Effector memory CD4-positive, alpha-beta T cell (primary cell): ENCODE measurements at places on chromosomes 12 and 14.

- no peak for DNase-seq
Observed at GRCh38 chr12:99223579-99223978, 424.0 kb upstream of the GARIN6 start.

DNA sequence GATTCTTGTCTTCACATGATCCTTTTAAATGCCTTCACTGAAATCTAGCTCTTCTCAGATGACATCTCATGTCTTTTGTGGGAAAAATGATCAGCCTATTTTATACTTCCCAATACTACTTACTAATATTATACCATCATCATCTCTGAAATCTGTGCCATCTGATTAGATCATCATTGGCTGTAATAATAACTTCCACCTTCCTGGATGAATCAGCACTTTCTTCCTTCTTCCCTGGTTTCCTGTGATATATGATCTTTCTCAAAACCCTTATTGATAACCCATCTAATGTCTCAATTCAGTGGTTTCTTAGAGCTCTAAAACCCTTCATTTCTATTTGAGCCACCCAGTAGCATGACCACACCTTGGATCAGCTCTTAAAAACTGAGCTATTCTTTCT is 30.9 kb downstream of the GPR137C start:
- DNase-seq, result no peak

DNA sequence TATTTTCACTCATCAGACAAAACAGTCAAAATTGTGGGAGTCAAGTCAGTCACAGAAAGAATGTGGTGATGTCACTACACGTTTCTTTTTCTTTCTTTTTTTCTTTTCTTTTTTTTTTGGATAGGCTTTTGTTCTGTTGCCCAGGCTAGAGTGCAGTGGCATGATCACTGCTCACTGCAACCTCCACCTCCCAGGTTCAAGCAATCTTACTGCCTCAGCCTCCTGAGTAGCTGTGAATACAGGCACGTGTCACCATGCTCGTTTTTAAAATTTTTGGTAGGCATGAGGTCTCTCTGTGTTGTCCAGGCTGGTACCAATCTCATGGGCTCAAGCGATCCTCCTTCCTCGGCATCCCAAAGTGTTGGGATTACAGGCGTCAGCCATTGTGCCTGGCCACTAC is 2.3 kb downstream of the CLECL1 start:
- no peak for DNase-seq

GRCh38 chr12:106647793-106648514 is 65.2 kb downstream of the RFX4 start:
- no peak for DNase-seq

- no peak for DNase-seq
Observed at GRCh38 chr12:29159661-29160060, 10.6 kb downstream of the FAR2 start.
